Hematopoietic multipotent progenitor cell treated with erythropoietin and hydrocortisone succinate and interleukin-3 and kit ligand, for 17 days (in vitro differentiated cells): ENCODE measurements at places on chromosomes 16 and 17.

DNA sequence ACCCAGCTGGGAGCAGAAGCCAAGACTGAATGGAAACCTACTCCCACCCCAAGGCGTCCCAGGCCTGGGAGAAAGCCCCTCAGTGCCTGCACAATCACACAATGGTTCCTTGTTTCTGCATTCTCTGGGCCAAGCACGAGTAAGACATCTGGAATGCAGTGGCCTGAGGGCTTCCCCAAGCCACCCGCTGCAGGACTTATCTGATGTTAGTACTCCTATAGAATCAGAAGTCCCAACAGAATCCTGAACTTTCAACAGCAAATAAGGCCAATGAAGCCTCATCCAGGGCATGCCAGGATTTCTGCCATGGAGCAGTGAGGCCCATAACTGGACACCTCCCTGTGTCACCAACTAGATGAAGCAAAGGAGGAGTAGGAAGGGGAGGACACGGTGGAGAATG, 28.6 kb downstream of the MYO18A start:
- DNase-seq: no peak

DNA sequence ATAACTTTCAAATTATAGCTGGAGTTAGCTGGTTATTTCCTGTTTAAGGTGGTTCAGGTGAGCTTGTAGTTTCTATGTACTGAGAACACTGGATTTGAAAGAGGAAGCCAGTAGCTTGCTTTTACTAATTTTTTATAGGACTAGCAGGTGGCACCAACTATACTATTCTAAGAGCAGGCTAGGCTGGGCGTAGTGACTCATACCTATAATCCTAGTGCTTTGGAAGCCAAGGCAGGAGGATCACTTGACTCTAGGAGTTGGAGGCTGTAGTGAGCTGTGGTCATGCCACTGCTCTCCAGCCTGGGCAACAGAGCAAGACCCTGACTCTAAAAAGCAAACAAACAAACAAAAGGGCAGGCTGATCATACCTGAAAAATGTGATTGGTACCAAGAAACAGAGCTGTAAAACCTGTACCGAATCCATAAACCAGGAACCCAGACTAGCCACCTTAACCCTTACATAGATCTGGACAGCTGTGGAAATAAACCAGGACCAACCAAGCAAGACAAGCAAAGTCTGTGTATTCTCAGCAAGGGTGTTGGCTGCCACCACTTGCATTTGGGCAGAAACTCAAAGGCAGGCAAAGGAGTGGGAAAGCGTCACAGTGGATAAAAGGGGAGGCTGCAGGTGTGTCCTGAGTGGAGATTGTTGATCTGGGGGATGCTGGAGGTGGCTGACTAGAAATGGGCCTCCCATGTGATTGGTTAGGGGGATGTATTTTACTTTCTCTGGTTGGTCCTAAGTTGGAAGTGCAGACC, 36.3 kb downstream of the SLC47A1 start:
- DNase-seq: no peak

- no peak for DNase-seq
Observed at GRCh38 chr17:50691550-50692447, 15.9 kb downstream of the ANKRD40 start.

GRCh38 chr17:76049836-76050537, 22.3 kb downstream of the SRP68 start:
- no peak for DNase-seq

DNA sequence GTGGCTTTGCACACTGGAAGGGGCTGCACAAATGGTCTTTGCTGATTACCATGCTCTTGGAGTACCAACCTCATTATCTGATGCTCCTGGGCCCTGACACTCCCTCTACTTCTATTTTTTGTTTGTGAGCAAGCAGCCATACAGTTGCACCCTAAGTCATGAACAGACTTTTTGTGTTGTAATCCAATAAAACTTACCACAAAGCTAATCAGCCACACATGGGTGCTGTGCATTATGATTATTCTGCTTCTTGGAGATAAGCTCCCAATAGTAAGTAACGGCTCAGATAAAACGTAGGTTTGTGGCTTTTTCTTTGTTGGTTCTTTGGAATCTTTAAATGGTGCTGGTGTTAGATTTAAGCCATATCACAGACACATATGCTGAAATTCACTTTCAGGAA, 76.2 kb downstream of the CCT6B start:
- DNase-seq: peak; percentile 10

DNA sequence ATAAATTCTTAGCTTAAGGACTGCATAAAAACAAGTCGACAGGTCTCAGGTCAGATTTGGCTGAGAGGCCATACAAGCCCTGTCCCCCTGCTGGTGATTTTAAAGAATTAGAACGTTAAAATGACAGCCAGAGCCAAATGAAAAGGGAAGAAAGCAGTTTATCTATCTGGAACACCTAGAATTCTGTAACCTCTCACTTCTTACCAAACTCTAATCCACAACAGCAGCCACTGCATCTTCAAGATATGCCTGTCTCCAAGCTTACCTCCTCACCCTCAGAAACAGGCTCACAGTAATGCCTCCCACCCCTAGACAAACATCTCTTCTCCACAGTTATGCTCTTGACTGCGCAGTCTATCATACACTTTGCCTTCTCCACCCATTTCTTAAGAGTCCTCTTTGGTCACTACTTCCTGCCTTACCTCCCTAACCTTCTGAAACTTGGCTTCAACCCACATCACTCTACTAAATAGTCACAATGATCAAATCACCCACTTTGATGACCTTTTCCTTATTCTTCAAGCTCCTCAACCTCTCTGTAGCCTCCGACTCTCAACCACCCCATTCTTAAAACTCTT, 14.2 kb downstream of the ANKFY1 start:
- peak; percentile 73 for DNase-seq

- no peak for DNase-seq
Observed at GRCh38 chr17:36094746-36095145, 4.8 kb upstream of the CCL3 start.

- DNase-seq: no peak
Observed at GRCh38 chr16:89183975-89184676, 12.6 kb downstream of the CDH15 start.

DNA sequence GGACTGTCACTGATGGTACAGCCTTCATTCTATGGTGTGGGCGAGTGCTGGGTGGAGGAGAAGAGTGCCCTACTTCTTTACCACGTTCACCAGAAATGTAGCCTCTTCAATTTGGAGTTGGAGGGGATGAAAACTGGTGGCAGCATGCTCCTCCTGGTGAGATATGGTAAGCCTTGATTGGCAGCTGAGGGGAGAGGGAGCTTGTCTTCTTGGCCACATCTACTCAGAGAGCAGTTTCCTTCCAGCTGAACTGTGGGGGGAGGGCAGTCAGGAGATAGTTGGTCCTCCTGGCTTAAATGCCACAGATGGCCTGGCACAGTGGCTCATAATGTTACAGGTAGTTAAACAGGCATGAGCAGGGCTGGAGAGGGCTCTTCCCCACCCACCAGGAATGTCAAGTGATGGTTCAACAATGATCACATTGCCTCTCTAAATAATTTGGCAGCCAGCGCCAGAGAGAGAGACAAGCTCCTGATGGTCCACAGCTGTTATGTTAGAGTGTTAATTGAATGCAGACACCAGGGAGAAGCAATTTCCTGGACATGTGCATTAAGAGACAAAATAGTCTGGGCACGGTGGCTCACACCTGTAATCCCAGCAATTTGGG, 9.0 kb upstream of the MAPK3 start:
- no peak for DNase-seq

- no peak for DNase-seq
Observed at GRCh38 chr17:57050306-57050705, 34.7 kb upstream of the AKAP1 start.

DNA sequence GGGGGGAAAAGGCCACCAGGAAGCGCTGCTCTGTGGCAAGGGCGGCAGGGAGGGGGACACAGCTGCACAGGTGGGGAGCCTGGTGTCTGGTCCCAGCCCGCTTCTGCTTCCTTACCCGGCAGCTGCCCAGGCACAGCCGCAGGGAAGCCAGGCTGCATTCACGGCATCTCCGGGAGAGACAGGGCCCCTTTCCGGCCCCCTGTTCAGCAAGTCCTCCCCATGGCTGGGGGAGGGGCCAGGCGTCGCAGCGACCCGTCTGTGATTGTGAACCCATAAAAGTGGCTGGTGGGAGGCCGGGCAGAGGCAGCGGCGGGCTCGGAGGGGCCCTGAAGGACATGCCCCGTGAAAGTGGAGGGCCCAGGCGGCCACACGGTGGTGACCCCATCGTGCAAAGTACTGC, 28.7 kb downstream of the SOX8 start:
- DNase-seq: no peak

DNA sequence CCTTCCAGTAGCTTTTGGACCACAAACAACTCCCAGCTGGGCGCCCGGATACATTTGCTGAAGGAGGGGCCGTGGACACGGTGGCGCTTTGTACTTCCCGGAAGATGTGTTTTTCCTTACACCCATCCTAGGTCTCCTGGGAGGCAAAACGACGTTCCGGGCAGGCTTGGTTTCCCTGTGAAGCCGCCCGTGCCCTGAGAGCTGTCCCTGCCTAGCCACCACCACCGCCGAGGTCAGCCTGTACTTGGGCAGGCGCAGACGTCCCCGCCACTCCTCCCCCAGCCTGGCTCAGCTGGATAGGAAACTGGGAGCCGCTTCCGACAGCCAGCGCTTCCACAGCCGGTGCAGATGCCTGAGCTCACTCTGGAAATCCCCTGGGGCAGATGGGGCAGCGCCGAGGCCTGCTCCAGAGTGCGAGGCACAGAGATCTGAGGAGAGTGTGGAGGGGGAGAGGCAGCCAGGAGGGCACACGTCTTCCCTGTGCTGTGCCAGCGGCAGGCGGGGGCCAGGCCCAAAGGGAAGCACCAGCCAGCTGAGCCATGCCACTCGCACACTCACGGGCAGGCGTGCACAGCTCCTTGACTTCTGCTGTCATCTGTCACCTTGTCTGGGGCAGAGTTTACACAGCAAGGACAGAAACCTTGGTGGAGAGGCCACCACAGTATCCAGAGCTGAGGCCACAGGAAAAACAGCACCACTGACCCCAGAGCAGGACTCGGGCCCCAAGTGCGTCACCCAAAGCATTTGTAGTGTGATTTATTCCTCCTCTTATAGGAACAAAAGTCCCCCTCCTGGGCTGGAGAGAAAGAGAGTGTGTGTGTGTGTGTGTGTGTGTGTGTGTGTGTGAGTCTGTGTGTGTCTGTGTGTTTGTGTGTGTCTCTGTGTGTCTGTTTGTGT, 3.0 kb downstream of the RHBDF2 start:
- no peak for DNase-seq

DNA sequence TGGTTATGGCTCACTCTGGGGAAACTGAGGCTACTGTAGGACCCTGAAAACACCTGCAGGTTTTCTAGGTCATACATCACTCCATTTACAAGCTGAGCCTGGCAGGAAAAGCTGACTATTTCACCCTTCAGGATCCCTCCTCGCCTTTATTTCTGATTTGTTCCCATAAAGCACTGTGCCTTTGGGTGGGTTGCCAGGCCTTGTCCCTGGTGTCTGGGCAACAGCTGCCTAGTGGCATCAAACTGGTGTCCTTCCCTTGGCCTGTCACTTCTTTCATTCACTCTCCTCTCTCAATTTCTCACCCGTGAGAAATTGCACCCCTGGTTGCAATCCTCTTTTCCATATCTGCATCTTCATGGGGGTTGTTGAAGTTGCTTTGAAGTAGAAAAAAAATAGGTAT, 1.6 kb downstream of the MYL4 start:
- peak; percentile 59 for DNase-seq

GRCh38 chr16:75733305-75734211, 7.3 kb upstream of the CPHXL start:
- no peak for DNase-seq

DNA sequence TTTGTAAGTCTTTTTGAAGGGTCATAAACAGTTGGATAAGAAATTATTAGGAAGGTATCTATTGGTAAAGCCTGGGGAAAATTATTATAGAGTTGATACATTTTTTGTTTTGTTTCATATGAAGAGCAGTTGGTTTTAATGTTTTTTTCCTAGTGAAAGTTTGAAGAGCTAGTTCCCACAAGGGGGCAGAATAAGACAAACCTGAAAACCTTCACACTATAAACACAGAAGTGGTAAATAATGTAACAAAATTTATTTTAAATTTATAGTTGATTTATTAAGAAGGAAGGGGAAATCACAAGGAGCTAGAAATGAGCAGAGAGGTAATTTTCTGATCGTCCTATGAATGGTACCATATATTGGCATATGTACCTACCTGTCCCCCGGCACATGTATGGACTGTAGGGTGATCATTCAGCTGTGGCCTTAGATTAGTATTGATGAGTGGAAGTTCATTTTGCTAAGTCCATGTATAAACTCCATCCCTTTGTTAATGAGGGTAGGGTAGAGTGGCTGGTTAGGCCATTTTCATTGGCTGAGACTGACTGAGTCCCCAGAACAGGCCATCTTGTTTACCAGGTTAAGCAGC, 116.3 kb downstream of the TANC2 start:
- DNase-seq: no peak

DNA sequence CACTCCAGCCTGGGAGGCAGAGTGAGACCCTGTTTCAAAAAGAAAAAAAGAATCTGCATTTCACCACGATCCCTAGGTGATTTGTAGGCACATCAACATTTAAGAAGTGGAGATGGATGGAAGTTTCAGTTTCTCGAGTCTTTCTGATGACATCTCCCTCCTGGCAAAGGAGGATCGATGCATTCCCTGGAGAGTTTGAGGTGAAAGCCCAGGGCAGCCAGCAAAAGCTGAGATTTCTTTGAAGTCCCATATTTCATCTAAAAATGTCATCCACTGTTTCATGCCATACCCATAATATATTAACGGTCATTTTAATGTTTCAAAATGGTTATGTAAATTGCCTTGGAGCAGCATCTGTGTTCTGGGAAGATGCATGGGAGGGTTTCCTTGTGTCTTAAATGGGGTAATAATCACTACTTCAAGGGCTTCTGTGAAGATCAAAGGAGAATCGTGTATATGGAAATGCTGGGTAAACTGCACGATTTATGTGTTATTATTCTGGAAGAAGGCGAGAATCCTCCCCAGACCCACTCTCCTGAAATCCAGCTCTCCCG, 63.4 kb downstream of the KATNIP start:
- DNase-seq: no peak

DNA sequence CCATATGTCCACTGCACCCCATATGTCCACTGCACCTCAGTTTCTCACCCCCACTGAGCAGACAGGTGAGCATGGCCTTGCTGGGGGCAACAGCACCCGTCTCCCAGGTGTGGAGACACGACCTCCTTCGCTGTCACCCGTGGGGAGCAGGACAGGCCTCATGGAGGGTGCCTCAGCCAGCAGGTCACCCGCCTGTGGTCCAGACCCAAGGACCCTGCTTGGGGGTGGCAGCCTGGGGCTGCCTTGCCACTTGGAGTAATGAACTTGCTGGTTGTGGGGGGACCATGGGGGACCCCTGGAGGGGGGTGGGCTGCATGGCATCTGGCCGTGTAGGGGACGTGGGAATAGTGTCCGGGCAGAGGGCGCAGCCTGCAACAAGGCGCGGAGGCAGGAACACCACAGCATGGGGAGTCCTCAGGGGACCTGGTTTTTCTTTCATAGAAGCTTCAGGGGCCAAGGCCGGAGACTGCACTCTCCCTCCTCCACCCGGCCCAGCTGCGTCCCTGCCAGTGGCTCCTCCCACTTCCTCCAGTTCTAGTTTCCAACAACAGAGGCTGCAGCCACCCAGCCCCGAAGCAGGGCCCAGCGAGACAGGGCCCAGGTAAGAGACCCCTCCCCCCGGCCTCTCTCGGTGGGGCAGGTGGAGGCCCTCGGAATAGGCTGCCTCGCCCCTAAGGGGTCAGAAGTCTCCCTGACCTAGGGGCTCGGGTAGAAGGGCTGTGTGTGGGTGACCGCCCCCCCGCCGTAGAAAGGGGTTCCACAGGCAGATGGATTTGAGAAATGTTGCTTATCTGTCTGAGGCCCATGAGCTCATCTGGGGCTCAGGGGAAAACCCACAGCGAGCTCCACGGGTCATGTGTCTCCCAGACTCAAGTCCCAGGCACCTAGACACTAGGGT, at the start of gene NHLRC4:
NHLRC4 (plus strand) TSS at position 531 of the 898 bp plus-strand sequence. CDS start 1,043 bp downstream, outside the sequence.
- peak; percentile 84 for DNase-seq
